Dermis blood vessel endothelial cell (primary cell): ENCODE measurements at places on chromosomes 13 and 19. TPM values are rescaled to one million over a fixed set of nuclear protein-coding genes. Genes with fewer than 3 reads are reported as not detected.
A peak's percentile ranks its signal among the peaks of the same experiment; 100 is the strongest.

GRCh38 chr13:27967736-27968315 lies 1.3 kb downstream of the CDX2 start:
- no peak for DNase-seq

IGFL3 gene
- not detected in 2 replicates for total RNA-seq

PDX1 gene
- not detected in 2 replicates for total RNA-seq

DNA sequence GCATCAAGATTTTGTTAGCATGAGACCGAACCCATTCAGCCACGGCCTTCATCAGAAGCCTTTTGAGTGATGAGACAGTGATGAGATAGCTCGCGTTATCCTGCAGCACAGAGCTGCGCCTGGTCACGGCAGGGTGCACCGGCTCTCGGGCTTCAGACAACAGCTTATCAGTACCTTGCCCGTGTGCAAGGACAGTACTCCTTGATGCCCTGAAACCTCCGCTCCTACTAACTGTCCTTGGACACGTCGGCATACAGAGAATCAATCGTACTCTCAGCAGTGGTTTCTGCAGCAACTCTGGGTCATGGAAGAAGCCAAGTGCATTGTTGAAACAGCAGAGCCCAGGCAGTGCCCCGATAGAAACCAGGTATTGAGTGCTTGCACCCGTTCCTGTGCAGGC lies 40.7 kb downstream of the IRS2 start:
- no peak for DNase-seq

DNA sequence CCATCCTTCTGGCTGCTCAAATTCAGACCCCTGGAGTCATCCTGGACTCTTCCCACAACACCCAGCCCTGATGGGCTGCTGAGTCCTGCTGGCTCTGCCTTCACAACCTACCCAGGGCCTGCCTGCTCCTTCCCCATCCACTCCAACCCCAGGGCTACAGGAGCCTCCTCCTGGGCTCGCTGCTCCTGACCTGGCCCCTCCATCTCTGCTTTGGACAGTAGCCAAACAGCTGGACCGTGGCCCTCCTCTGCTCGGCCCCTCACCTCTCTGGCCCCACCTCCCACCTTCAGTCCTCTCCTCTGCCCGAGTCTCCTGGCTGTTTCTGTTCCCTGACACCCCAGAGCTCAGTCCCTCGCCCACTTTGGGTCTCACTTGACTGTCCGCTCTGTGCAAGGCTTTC lies 66.7 kb downstream of the CEBPG start:
- no peak for DNase-seq

RASAL3 gene
- total RNA-seq: 24.0 and 24.8 TPM in 2 replicates

DNA sequence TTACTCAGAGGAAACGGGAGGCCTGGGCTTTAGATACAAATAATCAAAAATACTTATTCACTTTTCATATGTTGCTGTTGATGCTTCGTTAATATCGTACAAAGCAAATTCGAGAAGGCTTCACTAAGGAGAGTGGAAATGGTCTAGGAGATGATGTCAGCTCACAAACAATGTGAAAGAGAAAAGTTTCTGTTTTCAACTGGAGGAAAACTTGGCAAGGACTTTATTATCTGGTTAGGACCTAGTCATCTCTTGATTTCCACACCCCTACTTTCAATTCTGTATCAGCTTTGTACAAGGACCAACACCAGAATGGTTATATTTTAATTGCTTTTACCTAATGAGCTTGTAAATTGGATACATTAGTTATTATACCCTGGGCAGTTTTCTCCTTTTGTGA lies 88.0 kb downstream of the SLC10A2 start:
- DNase-seq: no peak

GRCh38 chr13:84136582-84136981 lies 254.3 kb upstream of the SLITRK1 start:
- DNase-seq: no peak

DNA sequence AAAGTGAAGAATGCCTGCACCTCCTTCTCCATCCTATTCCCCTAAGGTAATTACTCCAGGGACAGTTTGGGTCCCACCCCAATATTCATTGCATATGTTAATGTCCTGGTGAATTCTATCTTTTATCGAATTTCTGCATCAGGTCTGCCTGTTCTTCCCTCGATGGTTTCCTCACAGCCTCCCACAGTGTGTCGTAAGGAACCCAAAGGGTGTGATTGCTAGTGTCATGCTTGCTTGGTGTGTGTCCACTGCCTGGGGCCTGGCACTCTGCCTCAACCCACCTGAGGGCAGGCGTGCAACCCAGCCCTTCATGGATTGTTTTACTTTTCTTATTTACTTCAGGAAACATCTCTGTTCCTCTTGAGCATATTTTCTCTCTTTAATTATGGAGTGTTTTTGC lies 60.2 kb upstream of the CYSLTR2 start:
- no peak for DNase-seq

GRCh38 chr13:29535663-29536655 lies 59.5 kb downstream of the SLC7A1 start:
- DNase-seq: peak; percentile 50

- DNase-seq: no peak
Observed at GRCh38 chr13:68708336-68708908, 1399.2 kb upstream of the ATXN8OS start.

DNA sequence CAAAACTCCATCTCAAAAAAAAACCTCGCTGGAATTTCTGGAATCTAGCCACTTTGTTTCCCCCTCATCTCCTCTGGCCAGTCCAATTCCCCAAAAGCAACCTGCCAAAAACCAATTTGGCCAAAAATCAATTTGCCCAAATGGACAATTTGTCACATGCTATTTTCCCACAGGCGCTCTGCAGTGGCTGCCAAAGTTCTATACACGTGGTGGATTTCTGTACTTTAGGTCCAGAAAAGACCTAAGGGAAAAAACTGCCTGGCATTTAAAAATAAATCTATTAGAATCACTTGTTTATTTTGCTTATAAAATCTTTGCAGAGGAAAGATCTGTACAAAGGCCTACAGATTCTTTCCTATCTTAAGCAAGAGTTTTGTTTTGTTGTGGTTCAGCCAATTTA lies 79.4 kb downstream of the MAP4K1 start:
- no peak for DNase-seq

- DNase-seq: no peak
Observed at GRCh38 chr13:58018020-58018419, 386.5 kb downstream of the PCDH17 start.

DNA sequence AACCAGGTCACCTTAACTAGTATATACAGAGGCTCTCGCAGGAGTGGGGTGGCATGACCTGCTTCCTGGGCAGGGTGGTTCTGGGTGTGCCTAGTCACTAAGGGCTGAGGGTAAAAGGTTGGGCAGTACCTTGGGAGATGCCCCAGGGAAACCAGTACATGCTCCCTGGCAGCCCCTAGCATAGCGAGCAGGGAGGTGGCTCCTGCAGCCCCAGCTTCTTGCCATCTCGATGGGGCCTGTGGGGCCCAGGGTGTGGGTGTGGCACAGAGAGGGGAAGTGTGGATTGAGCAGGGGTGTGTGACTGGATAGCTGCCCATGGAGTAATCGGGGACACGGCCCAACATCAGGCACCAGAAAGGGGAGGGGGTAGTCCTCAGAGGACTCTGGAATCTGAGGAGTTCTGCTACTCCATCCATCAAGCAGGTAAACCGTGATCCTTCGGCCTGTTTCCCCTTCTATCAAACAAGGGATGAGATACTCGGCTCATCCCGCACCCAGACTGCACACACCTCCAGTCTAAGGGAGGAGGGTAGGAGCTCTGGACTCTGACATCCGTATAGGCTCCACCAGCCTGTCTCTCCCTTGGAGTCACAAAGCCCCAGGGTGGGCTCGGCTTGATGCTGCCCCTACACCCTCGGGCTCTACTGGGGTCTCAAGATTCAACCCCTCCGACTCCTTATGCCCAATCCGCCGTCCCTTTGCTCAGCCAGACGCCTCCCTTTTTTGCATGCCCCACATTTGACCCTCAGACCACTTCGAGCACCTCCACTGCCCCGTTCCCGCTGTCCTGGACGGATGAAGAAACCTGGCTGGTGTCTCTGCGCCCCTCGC lies 1.1 kb downstream of the ZBTB45 start:
- DNase-seq: no peak

ZNF554 gene
- 3.1 and 4.9 TPM in 2 replicates for total RNA-seq
